Stimulated activated naive CD4-positive, alpha-beta T cell treated with Interleukin-2 at 50 U/mL for 16 hours (primary cell): ENCODE measurements at places on chromosomes 1 and 21.

DNA sequence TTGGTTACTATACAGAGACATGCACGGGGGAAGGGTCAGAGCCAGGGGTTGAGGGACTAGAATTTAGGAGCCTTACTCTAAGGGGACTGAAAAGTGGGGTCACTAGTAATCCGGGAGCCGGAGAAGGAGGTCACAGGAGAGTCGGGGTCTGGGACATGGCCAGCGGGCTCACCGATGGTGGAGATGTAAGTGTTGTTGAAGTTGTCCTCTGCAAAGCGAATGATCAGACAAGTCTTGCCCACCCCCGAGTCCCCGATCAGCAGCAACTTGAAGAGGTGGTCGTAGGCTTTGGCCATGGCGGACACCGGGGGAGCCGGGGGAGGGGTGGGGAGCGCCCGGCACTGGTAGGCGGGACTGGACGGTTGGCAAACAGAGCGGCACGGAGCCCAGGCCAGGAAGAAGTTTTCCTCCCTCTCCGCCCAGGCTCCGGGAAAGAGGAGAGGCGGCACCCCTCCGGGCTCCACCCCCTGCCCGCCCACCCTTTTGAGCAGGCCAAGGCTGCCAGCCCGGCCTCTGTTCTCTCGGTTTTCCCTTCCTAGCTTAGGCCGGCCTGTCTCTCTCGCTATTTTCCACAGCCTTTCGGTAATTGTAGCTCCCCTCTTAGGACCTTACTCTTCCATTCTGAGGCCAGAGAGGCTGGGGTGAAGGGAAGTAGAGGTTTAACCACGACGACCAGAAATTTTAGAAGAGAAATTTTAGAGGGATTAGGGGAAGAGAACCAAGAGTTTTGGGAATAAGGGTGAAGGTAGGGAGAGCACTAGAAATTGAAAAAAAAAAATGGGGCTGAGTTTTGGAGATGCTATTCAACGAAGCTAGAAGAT is at the start of gene RAB13:
RAB13 (minus strand) TSS at position 399 of the 821 bp plus-strand sequence; CDS start at position 296, 103 bp downstream.
- DNase-seq: no peak

DNA sequence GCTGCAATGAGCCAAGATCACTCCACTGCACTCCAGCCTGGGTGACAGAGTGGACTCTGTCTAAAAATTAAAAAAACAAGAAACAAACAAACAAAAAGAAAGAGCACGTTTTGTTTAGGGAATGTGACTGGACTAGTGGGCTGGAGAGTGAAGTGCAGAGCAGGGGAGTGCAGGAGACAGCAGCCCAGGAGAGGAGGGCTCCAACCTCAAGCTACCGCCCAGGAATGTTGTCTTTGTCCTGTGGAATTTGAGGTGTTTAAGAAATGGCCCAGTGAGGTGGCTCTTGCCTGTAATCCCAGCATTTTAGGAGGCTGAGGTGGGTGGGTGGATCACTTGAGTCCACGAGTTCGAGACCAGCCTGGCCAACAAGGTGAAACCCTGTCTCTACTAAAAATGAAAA is 42.4 kb upstream of the MTF2 start:
- DNase-seq: no peak

DNA sequence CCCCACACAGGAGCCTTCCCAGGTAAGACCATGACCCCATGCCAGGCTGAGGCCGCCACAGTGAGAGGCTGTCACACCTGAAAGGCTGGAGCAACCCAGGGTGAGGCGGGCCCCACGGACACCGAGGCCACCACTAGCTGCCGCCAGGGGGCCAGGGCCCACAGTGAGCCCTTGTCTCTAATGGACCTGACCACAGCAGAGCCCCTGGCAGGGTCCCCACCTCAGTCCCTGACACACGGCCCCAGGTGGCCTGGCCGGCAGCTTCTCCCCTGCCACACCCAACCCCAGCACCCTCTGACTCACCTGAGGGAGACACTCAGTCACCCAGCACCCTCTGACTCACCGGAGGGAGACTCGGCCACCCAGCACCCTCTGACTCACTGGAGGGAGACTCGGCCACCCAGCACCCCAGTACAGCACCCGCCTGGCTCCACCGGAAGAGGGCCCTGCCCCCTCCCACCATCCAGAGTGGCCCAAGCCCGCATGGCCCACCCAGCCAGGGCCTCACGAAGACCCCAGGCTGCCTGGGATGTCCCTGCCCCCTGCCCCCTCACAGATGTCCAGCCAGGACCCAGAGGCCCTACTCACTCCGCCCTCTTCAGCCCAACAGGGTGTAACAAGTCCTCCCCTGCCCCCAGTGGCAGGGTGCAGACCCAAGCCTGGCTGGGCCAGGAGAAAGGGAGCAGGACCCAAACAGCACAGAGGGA is 4.4 kb downstream of the DVL1 start:
- peak; percentile 43 for DNase-seq

DNA sequence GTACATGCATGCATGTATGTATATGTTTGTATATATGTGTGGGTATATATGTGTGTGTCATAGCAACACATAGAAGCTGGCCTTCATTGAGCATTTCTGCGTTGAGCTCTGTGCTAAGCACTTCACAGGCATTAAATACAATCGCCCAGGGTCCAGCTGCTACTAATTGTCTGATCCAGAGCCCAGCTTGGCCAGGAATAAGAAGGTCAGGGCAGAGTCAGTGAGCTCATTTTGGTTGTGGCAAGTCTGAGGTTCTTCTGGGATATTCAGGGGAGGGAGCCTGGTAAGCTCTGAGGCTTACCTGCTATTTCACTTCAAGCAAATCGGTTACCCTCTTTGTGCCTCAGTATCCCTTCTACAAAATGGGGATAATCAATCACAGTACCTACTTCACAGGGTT is 59.6 kb downstream of the FOXO6 start:
- DNase-seq: no peak

DNA sequence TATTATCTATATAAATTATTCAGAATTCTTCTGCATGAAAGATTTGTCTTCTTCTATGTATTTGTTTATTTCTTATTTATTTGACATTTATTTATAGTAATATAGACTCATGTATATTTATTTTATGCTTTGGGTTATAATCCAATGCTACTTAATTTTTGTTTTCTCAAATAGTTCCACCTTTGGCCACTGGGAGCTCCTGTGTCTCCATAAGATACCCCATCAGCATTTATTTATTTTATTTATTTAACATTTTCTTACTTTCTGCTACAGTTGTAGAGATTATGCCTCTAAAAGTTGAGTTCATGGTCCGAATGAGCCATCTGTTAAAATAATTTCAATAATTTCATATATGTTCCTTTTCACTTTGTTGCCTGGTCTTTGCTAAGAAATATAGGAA is 289.4 kb downstream of the ADGRL2 start:
- no peak for DNase-seq

DNA sequence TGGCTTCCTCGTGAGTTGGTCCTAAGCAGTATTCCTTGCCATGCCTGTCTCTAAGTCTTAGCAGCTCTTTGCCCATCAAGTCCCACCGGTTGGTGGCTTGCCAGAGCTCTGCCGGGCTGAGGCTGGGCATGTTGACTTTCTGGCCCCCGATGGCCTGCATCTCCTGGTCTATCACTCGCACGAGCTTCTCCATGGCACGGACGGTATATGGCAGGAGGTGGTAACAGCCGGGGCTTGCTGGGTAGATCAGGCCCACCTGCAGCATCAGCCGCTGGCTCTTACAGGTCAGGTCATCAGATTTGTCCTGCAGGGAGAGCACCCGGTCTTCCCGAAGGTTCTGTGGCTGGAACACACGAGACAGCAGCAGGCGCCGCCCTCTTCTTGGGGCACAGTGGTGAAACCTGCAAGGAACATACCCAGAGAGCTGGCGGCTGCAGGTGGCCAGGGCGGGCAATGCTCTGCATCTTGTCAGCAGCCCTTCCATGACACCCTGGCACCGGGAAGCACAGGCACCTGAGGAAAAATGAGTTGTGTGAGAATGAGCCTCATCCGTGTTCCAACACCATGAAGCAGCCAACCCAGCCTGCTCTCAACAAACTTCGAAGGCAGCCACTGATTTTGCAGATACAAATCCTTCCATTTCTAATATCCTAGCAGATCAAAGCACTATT is 5.5 kb downstream of the PARS2 start:
- DNase-seq: no peak

- no peak for DNase-seq
Measured at GRCh38 chr1:96559181-96559580, 162.4 kb upstream of the PTBP2 start.

- no peak for DNase-seq
Measured at GRCh38 chr1:225710804-225711203, 57.9 kb upstream of the ENAH start.

DNA sequence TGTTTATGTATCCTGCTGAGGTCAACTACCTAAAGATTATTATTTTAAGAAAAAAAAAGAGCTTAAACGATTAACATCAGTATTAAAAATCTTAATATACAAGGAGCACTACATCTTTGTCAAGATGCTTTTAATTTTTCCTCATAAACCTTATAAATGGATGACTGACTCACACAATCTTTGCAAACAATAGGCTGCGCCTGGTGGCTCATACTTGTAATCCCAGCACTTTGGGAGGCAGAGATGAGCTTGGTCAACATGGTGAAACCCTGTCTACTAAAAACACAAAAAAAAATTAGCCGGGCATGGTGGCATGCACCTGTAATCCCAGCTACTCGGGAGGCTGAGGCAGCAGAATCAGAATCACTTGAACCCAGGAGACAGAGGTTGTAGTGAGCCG is 1.7 kb downstream of the KHDC4 start:
- no peak for DNase-seq

DNA sequence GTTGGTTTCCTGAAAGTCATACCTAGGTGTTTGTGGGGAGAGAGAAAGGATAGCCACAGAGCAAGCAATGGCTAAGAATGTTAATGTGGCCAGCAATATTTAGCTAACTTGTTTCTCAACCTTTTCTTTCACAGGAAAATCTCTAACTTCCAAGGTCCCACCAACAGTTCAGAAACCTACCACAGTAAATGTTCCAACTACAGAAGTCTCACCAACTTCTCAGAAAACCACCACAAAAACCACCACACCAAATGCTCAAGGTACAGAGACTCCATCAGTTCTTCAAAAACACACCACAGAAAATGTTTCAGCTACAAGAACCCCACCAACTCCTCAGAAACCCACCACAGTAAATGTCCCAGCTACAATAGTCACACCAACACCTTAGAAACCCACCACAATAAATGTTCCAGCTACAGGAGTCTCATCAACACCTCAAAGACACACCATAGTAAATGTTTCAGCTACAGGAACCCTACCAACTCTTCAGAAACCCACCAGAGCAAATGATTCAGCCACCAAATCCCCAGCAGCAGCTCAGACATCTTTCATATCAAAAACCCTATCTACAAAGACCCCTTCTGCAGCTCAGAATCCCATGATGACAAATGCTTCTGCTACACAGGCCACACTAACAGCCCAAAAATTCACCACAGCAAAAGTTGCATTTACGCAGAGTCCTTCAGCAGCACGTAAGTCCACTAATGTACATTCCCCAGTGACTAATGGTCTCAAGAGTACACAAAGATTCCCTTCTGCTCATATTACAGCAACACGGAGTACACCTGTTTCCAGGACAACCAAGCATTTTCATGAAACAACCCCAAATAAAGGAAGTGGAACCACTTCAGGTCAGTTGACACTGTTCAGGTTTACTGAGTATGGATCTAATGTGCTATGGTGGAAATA is 15.3 kb downstream of the CD55 start:
- peak; percentile 15 for DNase-seq

DNA sequence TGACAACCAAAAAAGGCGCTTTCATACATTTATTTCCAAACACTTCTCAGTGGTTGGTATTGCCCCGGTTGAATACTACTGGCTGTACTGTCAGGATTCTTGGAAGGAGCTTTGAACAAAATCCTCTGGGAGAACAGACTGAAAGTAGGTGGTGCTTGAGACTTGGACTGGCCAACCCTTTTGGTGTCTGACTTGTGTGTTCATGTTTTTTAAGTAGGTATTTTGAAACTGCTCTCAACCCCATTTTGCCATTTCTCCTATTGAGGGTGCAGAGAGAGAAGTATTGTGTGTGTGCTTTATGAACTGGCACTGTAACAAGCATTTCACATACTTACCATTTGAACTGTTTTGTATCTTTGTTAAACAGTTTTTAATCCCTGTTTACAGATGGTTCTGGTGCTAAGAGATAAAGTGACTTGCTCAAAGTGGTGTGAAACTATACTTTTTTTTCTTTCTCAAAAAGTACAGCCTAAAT is 21.2 kb downstream of the ARID1A start:
- no peak for DNase-seq

DNA sequence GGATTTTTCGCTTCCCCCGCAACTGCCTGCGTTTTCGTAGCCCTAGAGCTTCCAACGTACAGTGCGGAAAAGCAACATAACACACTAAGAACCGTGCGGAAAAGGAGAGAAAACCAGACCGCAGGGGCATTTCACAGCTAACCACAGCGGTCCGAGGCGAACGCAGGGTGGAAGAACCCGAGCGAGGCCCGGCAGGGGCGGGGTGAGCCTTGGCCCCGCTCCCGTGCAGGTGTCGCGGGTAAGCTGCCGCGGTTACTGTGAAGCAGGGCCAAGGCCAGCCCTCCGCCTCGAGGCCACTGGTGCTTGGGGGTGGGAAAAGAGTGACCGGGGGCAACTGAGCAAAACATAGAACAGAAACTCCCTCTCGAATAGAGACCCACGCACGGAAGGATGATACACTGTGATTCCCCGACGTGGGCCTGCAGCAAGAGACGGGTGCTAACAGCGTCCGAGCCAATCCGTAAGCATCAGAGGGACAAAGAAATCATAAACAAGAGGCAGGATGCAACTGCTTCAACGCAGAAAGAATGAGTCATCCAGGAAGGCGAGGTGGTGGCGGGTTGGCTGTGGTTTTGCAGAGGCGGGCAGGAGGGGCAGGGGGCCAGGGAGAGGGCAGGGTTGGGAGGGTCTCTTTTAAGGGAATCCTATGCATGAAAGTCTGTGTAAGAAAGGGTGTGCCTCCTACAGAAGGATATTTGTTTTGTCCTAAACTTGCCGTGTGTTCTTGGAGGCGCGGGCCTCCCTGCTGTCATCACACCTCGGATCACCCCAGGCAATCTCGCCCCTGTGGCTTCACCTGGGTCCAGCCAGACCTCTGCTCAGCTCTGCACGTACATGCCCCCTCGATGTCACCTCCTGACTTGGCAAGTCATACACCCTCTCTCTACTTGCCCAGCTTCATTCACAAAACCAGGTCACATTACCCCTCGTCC is 7.3 kb downstream of the GNG4 start:
- DNase-seq: peak; percentile 87
